ENCODE measurements at places on chromosomes 5 and 9.
A peak's percentile ranks its signal among the peaks of the same experiment; 100 is the strongest.

GRCh38 chr9:105332471-105332870 is 88.0 kb downstream of the SLC44A1 start:
- DNase-seq: no peak

DNA sequence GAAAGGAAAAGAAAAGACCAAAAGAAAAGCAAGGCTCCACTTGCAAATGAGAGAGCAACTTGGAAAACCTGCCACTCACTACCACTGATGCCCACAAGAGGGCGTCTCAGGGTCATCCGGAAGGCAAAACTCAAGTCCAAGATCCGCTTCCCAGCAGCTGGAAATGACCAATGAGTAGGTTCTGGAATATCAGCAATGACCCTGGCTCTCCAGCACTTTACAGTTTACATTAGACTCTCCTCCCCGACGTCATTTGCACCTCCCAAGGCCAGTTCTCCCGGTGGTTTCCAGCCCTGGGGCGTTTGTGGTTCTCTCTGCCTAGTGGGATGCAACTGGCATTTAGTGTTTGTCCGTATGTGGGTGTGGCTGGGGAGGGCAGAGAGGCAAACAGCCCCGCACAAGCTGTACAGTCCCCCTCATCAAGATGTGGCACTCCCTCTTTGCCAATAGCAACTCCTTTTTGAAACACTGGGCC is 193.8 kb upstream of the ZNF618 start:
- DNase-seq: peak; percentile 6

DNA sequence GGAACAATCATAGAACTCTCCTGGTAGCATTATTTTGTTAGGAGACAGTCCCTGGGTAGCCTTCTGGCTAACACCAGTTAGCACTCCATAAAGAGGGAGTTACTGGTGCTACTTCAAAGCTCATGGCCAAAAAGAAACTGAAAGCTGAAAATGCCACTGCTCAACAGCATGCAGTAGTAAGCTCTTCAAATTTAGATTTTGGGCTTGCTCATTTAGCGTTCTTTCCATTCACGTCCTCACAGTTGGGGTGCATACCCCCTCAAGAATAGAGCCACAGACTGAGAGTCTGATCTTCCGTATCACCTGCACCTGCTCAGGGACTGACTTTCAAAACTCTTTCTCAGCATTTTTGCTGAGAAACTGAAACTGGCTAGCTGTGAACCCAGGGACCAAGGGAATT is 24.7 kb downstream of the NTRK2 start:
- no peak for DNase-seq

DNA sequence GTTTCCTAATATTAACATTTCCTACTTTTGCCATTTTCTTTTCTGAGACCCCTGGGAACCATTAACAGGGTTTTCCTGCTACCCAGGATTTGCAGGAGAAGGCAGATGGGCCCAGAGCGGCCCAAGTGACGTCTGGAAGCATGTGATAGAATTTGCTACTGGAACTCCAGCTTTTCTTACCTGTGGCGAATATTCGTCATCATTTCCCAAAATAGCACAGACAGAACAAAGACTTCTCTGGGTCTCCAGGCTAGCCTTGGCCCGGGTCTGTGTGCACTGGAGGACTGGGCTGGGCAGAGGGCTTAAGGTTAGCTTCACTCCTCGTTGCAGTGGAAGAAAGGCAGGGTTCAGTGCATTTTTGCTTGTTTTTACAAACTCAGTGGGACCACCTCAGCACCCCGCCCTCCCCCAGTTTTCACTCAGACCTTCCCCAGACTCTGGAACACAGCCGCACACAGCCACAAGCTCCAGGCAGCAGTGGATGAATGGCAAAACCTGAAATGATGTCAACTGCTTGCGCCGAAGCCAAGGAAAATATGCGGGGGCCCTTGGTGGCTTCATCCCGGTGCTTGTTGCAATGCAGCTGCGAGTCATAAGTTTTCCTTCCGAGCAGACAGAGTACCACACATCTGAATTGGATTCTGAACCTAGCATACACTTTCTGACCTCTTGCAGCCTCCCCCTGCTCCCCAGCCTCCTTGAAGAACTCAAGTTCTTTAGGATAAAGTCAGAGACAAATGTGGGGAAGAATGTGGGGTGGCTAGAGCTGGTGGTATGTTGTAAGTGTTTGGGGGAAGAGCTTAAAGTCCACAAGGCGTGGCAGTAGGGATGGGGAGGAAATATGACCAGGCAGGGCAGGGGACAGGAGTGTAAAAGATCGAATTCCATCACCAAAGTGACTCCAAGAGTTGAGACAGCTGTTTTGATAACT is 586.0 kb downstream of the CCDC171 start:
- DNase-seq: no peak

GRCh38 chr9:99197987-99198386 is 23.8 kb downstream of the ALG2 start:
- DNase-seq: no peak

DNA sequence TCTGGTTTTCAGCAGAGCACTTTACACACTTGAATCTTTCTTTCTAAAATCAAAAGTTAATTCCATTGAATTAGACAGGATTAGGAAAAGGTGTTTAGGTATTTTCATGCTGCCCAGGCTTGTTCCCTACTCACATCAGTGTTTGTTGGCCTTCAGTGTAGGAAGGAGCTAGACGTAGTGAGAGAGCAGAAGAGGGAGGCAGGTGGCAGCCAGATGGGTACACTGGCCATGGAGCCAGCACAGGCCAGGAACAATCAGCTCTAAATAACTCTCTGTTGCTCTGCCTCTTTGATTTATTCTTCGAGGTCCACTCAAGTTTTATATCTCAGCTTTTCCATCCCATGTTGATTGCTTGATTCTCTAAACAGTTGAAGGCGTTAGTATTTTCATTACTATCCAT is 529.6 kb downstream of the PSAT1 start:
- DNase-seq: no peak

DNA sequence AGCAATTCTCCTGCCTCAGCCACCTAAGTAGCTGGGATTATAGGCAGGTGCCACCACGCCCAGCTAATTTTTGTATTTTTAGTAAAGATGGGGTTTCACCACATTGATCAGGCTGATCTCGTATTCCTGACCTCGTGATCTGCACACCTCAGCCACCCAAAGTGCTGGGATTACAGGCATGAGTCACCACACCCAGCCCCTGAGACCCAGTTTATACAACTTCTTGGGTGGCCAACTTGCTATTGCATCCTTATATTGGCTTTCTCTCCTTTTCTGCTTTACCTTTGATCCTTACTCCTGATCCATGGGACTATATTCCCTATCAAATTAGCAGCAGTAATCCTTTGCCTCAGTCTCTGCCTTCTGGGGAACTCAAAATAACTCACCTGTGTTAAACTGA is 659.1 kb downstream of the PRELID2 start:
- DNase-seq: no peak

DNA sequence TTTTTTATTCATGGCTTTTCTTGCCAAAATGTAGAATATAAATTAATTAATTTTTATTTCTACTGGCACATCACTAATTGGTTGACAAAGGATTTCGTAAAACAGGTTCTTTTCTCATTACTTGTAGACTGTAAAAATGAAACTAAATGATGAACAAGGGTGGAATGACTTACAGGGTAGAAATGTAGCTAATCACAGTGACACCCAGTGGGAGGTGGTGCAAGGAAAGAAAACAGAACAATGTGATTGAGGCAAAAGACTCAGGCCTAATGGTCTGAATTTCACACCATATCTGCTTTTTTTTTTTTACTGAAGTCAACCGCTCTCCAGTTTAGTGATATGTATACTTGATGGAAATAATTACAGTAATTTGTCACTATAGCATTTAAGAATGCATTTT is 28.9 kb downstream of the GABRG2 start:
- no peak for DNase-seq

GRCh38 chr9:127942216-127943010 is 4.8 kb upstream of the DPM2 start:
- DNase-seq: no peak

GRCh38 chr5:10102706-10103497 is 146.8 kb downstream of the ATPSCKMT start:
- no peak for DNase-seq

GRCh38 chr9:2261421-2262103 is 246.4 kb downstream of the SMARCA2 start:
- DNase-seq: no peak

GRCh38 chr5:4093236-4093635 is 497.6 kb downstream of the IRX1 start:
- no peak for DNase-seq

DNA sequence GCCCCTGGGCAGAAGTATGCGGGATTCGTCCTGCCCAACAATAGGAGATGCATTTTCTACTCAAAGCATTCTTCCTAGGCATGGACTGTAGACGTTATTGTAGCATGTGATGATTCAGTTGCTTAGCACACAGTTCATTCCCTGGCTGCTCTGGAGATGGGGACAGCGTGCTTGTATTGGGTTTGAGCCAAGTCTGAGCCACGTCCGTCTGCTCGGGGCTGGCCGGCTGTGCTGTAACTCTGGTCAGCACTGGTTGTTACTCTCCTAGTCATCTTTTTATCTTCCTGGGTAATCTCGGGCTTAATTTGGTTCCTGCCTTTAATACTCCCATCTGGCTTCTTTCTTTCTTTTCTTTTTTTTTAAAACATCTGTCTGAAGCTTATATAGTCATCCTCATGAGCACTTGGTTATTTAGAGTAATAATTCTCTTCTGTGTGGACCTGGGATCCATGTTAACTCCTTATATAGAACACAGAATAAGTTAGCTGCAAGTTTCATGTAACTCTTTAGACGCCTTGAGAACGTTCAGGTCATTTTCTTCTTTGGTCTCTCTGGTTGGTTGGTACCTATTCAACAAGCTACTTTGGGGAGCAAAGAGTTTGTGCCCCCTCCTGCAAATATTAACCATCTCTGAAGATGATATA is 118.8 kb upstream of the RPS23 start:
- DNase-seq: no peak

GRCh38 chr9:1604942-1605560 is 410.1 kb upstream of the SMARCA2 start:
- DNase-seq: no peak

- no peak for DNase-seq
These were observed 59.3 kb downstream of the OSTF1 start for GRCh38 chr9:75147638-75148037.

DNA sequence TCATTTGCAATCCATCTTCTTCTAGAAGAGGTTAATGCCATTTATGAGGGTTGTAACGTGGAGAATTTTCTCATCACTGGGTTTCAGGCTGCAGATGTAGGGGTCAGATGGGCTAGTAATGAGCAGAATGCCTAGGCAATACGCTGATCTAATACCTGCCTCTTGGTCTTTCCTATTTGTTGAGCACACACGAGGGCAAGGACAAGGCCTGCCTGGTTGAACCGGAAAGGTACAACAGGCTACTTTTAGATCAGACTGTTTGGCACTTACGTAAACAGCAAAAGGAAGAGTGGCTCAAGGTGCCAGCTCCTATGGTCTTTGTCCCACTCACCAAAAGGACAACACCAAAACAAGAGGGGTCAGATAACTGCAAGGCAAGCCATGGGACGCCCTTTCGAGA is 24.0 kb upstream of the GNE start:
- no peak for DNase-seq

DNA sequence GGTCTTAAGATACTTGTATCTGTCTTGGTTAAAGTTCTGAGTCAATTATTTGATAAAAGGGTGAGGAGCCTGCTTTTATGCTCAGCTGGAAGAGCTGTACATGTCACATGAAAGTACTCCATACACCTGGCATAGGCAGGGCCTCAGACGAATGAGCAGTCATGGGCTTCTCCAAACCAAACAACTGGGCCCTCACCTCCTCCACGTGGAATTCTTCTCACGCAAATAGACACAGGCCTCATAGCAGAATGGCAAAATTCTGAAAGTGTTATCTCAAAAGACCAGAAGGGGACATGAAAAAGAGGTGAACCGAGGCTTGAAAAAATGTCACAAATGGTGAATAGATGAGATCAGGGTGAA is 48.6 kb downstream of the FAM240B start:
- no peak for DNase-seq

DNA sequence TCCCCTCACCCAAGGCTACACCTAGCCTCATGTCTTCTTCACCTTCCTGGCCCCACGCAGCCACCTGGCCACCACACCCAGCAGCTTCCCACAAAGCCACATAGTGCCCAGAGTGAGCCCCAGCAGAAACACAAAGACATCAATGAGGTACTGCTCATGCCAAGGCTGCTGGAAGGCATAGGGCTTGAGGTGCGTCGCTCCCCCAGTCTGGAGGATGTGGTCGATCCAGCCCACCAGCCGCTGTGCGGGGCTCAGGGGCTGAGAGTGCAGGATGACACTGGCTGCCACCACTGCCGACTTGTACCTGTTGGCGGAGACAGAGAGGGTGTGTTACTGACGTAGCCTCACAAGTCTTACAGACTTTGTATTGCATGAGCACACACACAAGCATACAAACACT is 15.8 kb upstream of the CAPSL start:
- no peak for DNase-seq

- no peak for DNase-seq
These were observed 175.6 kb downstream of the IRX2 start for GRCh38 chr5:2575871-2576270.

DNA sequence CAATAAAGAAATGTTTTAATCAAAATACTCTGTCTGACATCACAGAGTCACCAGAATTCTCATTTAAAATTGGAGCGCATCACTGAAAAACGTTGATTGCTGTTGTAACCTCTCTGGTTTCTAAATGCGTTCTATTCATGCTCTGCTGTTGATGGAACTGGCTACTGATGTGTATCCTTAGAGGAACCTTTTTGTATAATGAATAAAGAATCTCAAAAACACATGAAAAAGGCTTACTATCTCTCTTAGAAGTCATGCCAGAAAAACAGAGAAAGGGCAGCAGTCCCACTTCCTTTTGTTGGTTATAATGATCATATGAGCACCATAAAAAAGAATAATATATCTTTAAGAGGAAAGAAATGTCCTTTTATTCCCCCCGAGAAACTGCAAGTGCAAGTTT is 615.5 kb downstream of the TLE1 start:
- no peak for DNase-seq

- DNase-seq: no peak
These were observed 59.7 kb downstream of the ABCA1 start for GRCh38 chr9:104868303-104868686.

GRCh38 chr5:158718738-158719505 is 380.8 kb downstream of the EBF1 start:
- DNase-seq: no peak

DNA sequence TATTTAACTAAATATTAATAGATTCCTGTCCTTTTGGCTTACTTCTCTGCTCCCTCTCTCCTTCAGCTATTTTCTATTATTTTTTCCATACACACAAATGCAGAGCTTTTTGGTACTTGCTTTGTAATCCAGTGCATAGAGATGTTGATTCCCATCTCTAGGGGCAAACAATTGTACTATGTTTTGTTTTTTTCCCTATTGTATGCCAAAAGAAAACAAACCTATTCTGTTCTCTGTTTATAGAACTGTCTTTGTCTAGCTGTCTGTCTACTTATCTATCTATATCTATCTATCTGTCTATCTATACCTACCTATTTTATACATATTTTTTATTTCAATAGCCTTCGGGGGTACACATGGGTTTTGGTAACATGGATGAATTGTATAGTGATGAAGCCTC is 121.6 kb upstream of the LIFR start:
- no peak for DNase-seq

DNA sequence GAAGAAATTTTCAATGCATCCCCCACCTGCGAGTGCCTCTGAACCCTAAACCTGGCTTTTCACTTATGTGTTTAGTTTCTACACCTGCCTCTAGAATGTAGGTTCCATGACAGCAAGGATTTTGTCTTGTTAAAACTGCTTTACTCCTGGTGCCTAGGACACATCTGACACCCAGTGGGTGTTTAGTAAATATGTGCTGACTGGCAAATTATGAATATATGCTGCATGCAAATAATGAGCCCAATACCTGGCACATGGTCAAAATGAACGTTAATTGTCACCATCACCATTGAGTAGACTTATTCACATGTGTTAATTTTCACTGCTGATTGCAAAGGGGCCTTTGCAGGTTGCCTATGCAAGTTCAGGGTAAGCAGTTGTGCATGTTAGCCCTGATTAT is 249.9 kb upstream of the WWC1 start:
- DNase-seq: no peak
